ENCODE measurements at places on chromosomes 7 and 10.

GRCh38 chr7:107372298-107372697 lies 97.6 kb upstream of the GPR22 start:
- H3K4me1 ChIP-seq: no peaks in the 10 kb centered on the region
- H3K27me3 ChIP-seq: no peaks in the 10 kb centered on the region

- no peaks in the 10 kb centered on the region for H3K27me3 ChIP-seq
- DNase-seq: no peak
These were observed 349.5 kb downstream of the TYW1 start for GRCh38 chr7:67346126-67346525.

DNA sequence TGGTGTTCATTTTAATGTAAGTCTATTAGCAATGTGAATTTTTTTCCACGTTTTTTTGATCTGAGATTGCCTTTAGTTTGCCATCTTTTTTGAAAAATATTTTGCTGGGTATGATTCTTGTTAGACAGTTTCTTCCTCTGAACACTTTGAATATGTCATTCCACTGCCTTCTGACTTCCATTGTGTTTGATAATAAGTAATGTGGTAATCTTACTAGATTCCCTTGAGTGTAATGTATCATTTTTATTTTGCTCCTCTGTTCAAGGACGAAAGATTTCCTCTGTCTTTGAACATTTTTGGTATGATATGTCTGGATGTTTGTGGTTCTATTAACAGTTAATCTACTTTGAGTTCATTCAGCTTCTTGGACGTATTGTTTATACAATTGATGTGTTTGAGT lies 371.4 kb downstream of the SUGCT start:
- no peak for DNase-seq
- H3K36me3 ChIP-seq: no peaks in the 10 kb centered on the region
- H3K27ac ChIP-seq: no peak overlapping the region
- no peak overlapping the region for H3K4me3 ChIP-seq
- no peaks in the 10 kb centered on the region for H3K4me1 ChIP-seq
- no peaks in the 10 kb centered on the region for H3K27me3 ChIP-seq

- no peak overlapping the region for H3K4me3 ChIP-seq
- no peaks in the 10 kb centered on the region for H3K4me1 ChIP-seq
- no peak overlapping the region for H3K27ac ChIP-seq
- no peaks in the 10 kb centered on the region for H3K36me3 ChIP-seq
These were observed 50.7 kb upstream of the GHITM start for GRCh38 chr10:84088626-84089025.

GRCh38 chr7:82166260-82167015 lies 277.1 kb downstream of the CACNA2D1 start:
- H3K36me3 ChIP-seq: no peaks in the 10 kb centered on the region
- H3K27me3 ChIP-seq: no peaks in the 10 kb centered on the region
- no peak for DNase-seq
- no peak overlapping the region for H3K27ac ChIP-seq

GRCh38 chr10:100904917-100905316 lies 7.8 kb upstream of the SLF2 start:
- H3K27ac ChIP-seq: no peak overlapping the region
- no peaks in the 10 kb centered on the region for H3K4me1 ChIP-seq
- H3K27me3 ChIP-seq: no peaks in the 10 kb centered on the region
- no peaks in the 10 kb centered on the region for H3K36me3 ChIP-seq

DNA sequence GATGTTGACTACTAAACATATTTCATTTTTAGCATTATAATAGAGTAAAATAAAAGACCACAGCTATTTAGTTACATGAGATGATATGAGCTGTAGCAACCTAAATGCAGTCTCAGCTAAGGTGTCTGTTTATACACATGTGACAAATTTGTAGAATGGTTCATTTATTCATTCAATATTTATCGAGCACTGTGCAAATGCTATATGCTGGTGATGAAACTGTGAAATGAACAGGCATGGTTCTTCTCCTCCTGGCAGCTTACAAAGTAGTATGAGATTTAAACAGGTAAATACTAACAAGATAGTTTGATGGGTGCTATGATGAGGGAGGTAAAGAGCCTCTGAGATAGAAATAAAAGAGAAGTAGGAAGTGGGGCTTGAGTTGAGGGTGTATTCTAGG lies 60.8 kb downstream of the LRGUK start:
- DNase-seq: no peak
- H3K36me3 ChIP-seq: no peaks in the 10 kb centered on the region
- H3K4me3 ChIP-seq: no peak overlapping the region
- H3K27ac ChIP-seq: no peak overlapping the region
- no peaks in the 10 kb centered on the region for H3K27me3 ChIP-seq
- H3K4me1 ChIP-seq: no peaks in the 10 kb centered on the region

Data from large intestine (tissue), 12 donors.